ENCODE measurements at places on chromosomes 13 and 19.

DNA sequence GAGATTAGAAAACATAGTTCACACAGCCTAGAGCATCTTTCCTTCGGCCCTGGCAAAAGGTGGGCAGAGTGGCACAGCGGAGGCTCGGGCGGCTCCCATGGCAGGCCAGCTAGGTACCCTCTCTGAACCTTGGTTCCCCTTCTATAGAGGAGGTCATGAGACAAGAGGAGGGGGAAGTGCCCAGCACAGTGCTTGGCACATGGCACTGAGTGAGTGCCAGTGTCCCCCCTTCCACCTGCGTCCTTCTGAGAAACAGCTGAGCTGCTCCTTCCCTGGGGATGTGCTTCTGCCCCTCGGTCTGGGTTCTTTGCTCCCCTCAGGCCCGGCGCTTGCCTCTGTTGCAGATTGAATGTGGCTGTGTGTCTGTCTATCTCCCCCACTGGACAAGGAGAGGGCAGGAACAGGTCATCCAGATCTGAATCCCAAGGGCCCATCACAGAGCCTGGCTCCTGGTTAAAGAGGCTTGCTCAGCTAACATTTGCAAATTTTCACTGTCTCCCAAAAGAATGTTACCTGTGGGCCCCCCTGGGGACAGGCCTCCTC is 165.6 kb downstream of the USP12 start:
- DNase-seq: no peak

DNA sequence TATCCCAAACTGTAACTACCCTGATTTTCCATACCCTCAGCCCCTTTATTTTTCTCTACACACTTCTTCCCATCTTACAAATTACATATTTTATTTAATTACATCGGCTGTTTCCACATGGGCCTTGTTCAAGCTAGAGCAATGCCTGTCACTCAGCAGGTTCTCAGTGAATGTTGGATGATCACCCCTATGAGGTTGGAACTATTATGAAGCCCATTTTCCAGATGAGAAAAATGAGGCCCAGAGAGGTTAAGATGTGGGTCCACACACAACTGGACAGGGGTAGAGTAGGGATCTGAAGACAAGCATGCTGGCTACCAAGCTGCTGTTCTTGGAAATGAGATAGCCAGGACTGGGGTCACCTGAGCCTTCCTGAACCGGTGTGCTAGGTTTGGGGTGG is 10.0 kb downstream of the MAG start:
- no peak for DNase-seq

DNA sequence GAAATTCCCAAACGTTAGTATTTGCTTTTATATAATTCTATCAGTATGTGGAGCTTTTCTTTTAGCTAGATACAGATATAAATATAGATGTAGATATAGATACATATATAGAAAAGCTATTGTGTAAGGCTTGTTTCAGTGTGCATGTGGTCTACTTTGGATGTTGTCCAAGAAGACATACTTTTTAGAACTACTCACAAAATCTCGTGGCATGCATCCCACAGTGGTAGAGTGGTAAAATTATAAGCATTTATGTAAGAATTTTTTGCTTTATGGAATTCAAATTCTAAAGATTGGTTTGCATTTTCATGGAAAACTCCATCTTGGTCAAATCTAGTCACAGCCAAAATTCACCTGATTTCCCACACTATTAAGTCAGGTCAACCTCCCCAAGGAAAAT is 880.4 kb downstream of the EFNB2 start:
- DNase-seq: peak; percentile 46

DNA sequence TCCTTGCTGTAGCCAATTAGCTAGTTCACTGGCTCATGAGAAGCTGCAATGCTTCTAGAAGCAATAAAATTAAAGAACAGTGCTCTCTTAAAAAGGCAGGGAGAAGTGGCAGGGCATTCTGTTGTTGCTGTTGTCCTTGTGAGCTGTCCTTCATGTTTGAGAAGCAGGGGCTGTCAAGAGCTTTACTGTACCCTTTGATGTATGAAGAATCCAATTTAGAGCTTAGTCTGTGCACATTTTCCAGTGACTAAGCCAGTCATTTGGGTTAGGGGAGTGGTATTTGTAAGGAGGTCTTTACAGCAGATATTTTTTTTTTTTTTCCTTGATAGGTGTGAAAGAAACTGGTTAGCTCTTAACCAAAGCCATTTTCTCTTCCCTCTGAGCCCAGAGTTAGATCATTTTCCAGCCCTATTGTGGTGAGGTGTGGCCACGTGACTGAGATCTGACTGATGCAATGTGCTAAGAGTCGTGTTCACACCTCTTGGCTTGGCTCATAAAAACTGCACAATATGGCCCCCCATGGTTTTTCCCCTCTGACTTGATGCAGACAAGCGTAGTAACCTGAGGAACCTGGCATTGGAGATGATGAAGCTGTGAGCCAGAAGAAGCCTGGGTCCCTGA is 309.6 kb upstream of the TMTC4 start:
- DNase-seq: no peak

DNA sequence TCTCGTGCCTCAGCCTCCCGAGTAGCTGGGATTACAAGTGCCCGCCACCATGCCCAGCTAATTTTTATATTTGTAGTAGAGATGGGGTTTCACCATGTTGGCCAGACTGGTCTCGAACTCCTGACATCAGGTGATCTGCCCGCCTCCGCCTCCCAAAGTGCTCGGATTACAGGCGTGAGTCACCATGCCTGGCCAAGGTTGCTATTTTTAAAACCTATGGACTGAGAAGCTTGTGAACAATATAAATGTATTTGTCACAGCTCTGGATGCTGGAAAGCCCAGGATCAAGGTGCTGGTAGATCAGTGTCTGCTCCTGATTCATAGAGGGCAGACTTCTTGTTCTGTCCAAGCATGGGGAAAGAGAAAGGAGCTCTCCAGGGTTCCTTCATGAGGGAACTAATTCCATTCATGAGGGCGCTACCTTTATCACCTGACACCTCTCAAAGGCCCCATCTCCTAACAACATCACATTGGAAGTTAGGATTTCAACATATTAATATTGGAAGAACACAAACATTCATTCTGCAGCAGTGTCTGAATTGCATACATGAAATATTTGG is 16.1 kb downstream of the CARD8 start:
- DNase-seq: peak; percentile 30

GRCh38 chr13:94209117-94209516 is 270.4 kb downstream of the DCT start:
- DNase-seq: peak; percentile 58

DNA sequence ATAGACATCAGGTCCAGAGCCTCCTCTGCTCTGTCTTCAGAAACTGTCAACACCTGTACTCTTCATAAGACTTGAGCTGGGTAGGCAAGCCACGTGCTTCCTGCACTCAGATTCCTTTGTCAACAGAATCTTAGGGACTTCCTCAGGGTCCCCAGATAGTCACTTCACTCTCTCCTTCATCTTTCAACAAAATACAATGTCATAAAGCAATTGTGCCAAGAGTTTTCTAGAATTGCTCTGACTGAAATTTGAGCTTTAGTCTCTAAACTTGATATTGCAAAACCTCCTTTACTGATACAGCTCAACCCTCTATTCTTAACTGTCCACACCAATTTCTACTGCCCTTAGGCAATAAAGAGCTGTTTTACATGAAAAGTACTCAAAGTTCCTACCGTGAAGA is 179.9 kb downstream of the IRS2 start:
- DNase-seq: no peak

GRCh38 chr19:49860336-49861102 is 6.9 kb downstream of the PNKP start:
- no peak for DNase-seq

- no peak for DNase-seq
These were observed 1.9 kb upstream of the PGPEP1 start for GRCh38 chr19:18338541-18338940.

GRCh38 chr13:83272652-83273240 is 609.5 kb downstream of the SLITRK1 start:
- no peak for DNase-seq

DNA sequence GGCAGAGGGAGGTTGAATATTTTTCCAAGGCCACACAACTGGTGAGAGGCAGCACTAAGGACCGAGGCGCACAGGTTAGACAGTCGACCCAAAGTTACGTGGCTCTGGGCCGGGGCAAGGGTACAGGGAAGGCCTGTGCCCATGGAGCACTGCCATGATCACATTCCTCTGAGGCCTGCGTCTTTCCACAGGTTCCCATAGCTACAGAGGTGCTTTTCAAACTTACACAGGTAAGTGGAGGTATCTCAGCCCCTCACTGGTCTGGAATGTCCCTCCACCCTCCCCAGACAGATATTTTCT is 814 bp downstream of the ZNF211 start:
- no peak for DNase-seq

GRCh38 chr19:15453906-15454860 is 4.4 kb upstream of the WIZ start:
- DNase-seq: no peak

DNA sequence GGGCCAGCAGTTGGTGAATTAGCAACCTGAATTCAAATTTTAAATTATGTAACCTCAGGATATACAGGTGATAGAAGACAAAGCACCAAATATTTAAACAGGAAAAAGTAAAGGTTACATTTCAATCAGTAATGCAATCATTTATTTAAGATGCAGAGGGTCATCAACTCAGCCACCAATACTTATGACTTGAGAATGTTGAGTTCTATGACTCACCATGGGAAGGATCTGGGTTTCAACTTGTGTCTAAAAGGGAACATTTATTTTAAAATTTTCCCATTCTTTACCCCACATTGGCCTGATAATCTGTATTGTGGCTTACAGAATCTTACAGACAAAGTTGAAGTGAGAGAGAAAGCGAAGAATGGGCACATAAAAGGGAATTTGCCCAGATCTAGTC is 418.0 kb downstream of the NDFIP2 start:
- DNase-seq: peak; percentile 22

GRCh38 chr13:98977568-98978265 is at the start of gene DOCK9:
Gene DOCK9, minus strand, starts transcription at chr13:98978064. Its CDS starts 155 bp downstream, at chr13:98977909.
- peak; percentile 66 for DNase-seq

GRCh38 chr13:99320693-99321481 is 13.7 kb upstream of the GPR183 start:
- peak; percentile 94 for DNase-seq

DNA sequence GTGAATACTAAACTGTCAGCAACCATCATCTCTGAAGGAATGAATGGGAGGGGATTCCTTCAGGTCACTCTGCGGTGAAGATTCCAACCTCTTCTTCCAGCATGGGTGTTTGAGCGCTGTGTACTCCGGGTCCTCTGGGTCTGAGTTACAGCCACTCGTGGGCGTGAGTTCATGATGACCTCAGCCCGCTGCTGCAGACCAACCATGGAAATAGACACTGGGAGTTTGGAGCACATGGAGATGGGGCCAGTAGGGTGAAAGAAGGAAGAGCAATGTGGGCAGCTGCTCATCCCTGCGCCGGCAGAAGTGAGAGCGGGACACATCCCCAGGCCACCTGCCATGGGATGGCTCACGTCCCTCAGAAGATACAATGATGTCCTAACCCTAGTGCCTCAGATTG is 16.8 kb upstream of the RAB20 start:
- peak; percentile 85 for DNase-seq

DNA sequence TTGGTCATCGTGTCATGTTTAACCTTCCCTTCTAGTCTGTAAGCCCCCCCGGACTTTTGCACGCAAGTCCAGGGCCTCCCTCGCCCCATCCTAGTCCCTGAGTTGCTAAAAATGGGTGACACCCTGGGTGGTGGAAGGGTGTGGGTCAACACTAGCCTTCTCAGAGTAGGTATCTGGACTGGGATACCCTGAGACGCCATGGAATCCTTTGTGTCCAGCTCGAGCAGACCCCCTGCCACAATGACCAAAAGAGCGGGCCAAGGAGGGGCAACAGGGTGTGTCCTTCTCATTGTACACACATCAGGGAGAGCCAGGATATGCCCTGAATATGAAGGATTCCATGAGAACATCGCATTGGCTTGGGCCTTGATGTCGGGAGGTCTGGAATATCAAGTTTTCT is 67.5 kb upstream of the ATP12A start:
- DNase-seq: no peak

DNA sequence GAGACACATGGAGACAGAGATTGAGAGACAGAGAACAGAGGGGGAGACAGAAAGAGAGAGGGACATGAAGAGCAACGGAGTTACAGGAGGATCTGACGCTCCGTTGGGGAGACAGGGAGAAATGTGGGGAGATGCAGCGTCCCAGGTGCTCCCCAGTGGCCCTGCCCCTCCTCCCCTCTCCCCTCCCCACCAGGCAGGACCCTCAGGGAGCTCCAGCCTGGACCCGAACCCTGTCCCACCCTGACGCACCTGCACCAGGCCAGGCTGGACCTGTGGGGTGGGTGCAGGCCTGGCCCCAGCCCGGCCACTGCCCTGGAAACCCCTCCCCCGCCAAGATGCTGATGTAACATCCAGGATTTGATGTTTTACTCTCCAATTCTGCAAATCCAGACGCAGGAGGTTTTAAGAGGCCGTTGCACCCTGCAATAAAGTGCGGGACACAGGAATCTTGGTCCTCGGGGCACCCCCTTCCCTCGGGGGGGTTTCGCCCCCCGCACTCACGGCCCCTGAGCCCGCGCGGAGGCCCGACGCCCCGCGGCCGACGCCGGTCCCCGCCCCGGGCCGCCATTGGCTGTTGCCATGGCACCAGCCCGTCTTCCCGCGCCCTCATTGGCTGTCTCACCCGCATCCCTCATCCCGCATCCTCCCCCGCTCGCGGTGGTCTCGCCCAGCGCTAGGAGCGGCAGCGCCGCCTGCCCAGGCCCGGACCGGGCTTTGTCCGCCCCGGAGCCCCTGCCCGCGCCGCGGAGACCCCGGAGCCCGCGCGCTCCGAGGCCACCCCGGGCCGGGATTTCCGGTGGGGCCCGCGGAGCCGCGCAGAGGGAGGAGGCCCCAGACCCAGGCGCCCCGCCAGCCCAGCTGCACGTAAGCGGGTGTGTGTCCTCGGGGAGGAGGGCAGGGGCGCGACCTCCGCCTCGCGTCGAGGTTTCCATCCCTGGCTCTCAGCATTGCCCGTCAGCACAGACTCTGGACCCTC is at the start of gene APC2:
Gene APC2, plus strand, starts transcription at position 655 of the 976 bp plus-strand sequence. CDS start 2,881 bp downstream, outside the sequence.
- DNase-seq: no peak

- no peak for DNase-seq
These were observed 104.5 kb downstream of the FRY start for GRCh38 chr13:32136061-32136460.

GRCh38 chr19:1451916-1452801 is 2.2 kb downstream of the APC2 start:
- no peak for DNase-seq

GRCh38 chr19:41926763-41927496 is 1.3 kb downstream of the ERFL start:
- DNase-seq: no peak

- DNase-seq: no peak
These were observed 73.4 kb downstream of the CBY2 start for GRCh38 chr13:45775401-45775963.

GRCh38 chr13:114053026-114053425 is 79.2 kb upstream of the C13orf46 start:
- DNase-seq: peak; percentile 76

GRCh38 chr13:76677043-76677442 is 209.2 kb downstream of the KCTD12 start:
- peak; percentile 57 for DNase-seq

- DNase-seq: no peak
These were observed 603 bp downstream of the TM9SF2 start for GRCh38 chr13:99501848-99502301.

- no peak for DNase-seq
These were observed 26.4 kb downstream of the RUBCNL start for GRCh38 chr13:46360604-46361003.

- no peak for DNase-seq
These were observed 13.3 kb downstream of the COL4A1 start for GRCh38 chr13:110293649-110294048.

All from fibroblast of mammary gland (primary cell).